ENCODE measurements at places on chromosomes 4 and X. TPM values are rescaled to one million over a fixed set of nuclear protein-coding genes. Genes with fewer than 3 reads are reported as not detected.

Gene HSD17B13
- total RNA-seq, result not detected

Gene CLGN
- 0.10 TPM for total RNA-seq

Gene ZIC3
- total RNA-seq, result not detected

Gene GPRASP3
- total RNA-seq, result 1.1 TPM

Gene PPP1R2C
- total RNA-seq, result not detected

Gene HELT
- total RNA-seq, result not detected

Gene HTN1
- total RNA-seq, result not detected

Gene HEPH
- not detected for total RNA-seq

Gene NUDT10
- total RNA-seq, result 1.2 TPM

Gene SPANXA1
- total RNA-seq, result not detected

Gene FGD1
- total RNA-seq, result 0.26 TPM

Gene ADH1C
- not detected for total RNA-seq

DNA sequence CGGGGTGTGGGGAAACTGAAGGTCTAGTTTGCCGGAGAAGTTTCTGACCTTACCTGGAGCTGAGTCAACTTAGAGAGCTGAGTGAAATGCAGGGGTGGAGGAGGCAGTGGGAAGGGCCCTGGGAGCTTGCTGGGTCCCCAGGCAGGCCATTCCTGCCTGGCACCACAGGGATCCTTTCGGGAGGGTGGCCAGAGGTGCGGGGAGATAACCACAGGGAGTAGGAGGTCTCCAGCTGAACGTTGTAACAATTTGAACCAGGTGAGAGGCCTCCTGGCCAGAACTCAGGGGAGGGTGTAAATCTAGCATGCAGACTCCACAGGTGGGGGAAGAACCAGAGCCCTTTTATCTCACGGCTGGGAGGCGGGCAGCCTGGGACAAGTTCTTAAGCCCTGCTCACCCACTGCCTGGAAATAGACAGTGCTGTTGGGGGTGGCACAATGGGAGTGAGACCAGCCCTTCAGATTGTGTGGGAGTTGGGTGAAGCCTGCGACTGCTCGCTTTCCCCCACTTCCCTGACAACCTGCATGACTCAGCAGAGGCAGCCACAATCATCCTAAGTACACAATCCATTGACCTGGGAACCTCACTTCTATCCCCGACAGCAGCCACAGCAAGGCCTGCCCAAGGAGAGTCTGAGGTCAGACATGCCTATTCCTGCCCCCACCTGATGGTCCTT is 247.4 kb downstream of the ADGRA3 start:
- no peak overlapping the region for H3K27ac ChIP-seq
- H3K27me3 ChIP-seq, result no peaks in the 10 kb centered on the region
- no peaks in the 10 kb centered on the region for H3K4me1 ChIP-seq

DNA sequence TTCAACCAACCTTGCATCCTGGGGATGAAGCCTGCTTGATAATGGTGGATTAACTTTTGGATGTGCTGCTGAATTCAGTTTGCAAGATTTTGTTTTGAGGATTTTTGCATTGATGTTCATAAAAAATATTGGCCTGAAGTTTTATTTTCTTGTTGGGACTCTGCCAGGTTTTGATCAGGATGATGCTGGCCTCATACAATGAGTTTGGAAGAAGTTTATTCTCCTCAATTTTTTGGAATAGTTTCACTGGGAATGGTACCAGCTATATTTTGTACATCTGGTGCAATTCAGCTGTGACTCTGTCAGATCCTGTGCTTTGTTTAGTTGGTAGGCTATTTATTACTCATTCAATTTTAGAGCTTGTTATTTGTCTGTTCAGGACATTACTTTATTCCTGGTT is 340.3 kb upstream of the TRAM1L1 start:
- H3K36me3 ChIP-seq, result no peaks in the 10 kb centered on the region
- DNase-seq, result no peak
- H3K27me3 ChIP-seq, result no peaks in the 10 kb centered on the region

- no peak for DNase-seq
- no peaks in the 10 kb centered on the region for H3K27me3 ChIP-seq
- no peaks in the 10 kb centered on the region for H3K36me3 ChIP-seq
- H3K27ac ChIP-seq, result no peak overlapping the region
- no peak overlapping the region for H3K4me3 ChIP-seq
Observed at GRCh38 chrX:138856881-138857604, 145.5 kb upstream of the FGF13 start.

DNA sequence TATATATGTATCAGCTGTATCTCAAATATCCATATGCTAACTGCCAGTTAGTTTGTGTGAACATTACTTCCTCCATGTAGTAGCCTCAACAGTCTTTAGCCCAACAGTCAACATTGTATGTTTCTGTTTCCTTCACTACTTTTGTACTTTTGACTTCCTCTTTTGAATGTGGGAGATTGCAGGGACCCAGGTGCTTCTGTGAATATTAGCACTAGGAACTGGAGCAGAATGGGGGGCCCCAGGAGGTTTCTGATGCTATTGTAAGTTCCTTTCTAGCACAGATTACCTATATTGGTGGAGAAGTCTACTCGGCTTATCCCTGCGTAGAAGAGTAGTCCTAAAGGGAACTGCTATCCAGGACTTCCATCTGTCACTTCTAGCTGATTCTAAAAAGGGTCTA is 2.3 kb downstream of the PLAC8 start:
- H3K27me3 ChIP-seq, result no peaks in the 10 kb centered on the region
- no peak for DNase-seq
- peaks cover 3% of the 10 kb centered on the region for H3K36me3 ChIP-seq
- H3K4me1 ChIP-seq, result peaks cover 48% of the 10 kb centered on the region
- H3K27ac ChIP-seq, result peak overlapping the region; percentile 91
- peak overlapping the region; percentile 77 for H3K4me3 ChIP-seq

DNA sequence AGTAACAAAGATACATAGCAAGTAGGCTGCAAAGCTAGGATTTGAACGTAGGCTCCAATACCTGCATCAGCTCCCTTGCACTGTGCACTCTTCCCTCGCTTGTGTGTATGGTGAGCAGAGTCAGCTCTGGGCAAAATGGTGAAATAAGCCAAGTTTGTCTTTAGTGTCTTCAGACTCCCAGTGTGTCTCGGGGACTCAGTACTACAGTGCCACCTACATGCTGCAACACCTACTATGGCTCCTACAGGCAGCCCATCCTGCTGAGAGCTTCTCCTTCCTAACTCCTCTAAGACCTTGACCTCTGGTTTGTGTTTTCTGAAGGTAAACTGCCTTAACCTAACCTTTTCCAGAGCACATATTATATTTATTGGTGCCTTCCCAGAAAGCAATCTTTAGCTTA is 42.5 kb downstream of the RTL9 start:
- no peaks in the 10 kb centered on the region for H3K4me1 ChIP-seq
- H3K36me3 ChIP-seq, result no peaks in the 10 kb centered on the region
- H3K27ac ChIP-seq, result no peak overlapping the region
- DNase-seq, result peak; percentile 14
- no peak overlapping the region for H3K4me3 ChIP-seq

- H3K36me3 ChIP-seq, result no peaks in the 10 kb centered on the region
- DNase-seq, result no peak
- H3K27me3 ChIP-seq, result no peaks in the 10 kb centered on the region
Observed at GRCh38 chr4:105936901-105937300, 41.6 kb downstream of the NPNT start.

DNA sequence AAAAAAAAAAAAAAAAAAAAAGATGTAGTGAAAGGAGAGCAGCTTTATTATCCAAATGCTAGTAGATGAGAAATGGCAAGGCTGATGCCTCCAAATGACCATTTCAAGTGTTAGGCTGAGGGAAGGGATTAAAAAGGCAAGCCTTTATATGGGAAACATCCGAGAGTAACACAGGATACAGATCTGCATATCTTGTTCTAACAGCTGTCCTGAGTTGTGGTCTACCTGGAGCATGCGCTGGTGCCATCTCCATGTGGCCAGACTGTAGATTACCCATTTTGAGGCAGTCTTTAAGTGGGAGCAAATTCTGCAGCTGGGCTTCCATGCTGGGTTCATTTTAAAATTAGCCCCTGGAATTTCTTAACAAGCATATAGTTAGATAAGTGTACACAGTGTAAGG is 26.0 kb upstream of the ELF2 start:
- H3K36me3 ChIP-seq, result no peaks in the 10 kb centered on the region
- DNase-seq, result no peak
- H3K4me1 ChIP-seq, result no peaks in the 10 kb centered on the region
- peaks cover 4% of the 10 kb centered on the region for H3K27me3 ChIP-seq

DNA sequence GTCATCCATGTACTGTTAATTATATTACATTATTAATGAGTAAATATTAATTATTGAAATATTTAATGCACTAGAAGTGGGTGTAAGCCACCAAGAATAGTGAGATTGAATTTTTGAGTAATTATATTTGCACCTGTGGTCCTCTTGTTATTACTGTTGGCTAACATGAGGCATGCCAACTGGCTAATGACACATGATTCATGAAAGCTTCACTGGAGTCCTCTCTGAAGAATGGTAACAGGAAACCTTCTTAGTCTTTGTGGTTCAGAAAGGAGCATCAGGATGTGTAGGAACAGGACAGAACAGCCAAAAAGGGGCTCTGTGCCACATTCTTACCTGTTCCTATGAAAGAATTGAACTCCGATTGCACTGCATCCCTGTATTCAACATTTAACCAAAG is 65.2 kb downstream of the SLC4A4 start:
- H3K27ac ChIP-seq, result no peak overlapping the region
- H3K4me3 ChIP-seq, result no peak overlapping the region
- no peaks in the 10 kb centered on the region for H3K36me3 ChIP-seq
- DNase-seq, result no peak

- no peaks in the 10 kb centered on the region for H3K36me3 ChIP-seq
- no peaks in the 10 kb centered on the region for H3K4me1 ChIP-seq
- no peaks in the 10 kb centered on the region for H3K27me3 ChIP-seq
- no peak for DNase-seq
- H3K27ac ChIP-seq, result no peak overlapping the region
Observed at GRCh38 chr4:125515016-125515415, 200.3 kb downstream of the FAT4 start.

DNA sequence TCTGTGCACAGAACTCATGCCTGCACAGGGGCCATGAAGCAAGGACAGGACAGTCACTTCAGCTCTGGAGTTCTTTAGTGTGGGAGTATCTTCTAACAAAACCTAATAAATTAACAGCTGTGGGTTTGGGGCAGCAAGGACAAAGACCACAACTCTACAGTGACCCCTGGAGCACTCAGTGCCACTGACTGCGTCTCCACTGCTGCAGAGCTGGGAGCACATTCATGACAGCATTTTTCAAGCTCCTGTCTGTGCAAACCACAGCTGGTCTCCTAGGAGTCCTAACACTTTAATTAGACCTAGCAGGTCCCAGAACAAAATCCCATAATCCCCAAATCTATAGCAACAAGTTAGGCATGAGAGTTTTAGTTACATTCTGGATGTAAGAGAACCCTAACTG is 76.5 kb downstream of the RTL9 start:
- no peaks in the 10 kb centered on the region for H3K36me3 ChIP-seq
- no peak overlapping the region for H3K27ac ChIP-seq
- DNase-seq, result no peak

DNA sequence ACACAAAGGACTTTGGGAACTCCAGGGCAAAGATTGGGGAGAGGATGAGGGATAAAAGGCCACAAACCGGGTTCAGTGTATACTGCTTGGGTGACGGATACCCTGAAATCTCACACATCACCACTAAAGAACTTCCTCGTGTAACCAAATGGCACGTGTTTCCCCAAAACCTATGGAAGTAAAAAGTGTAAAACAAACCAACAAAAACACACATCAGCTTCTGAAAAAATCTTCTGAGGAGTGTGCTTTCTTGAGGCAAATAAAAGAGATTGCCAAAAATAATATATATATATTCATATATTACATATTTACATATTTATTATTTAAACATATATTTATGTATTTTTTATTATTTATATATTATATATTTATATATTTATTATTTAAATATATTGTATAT is 3.9 kb downstream of the P2RY8 start:
- H3K27ac ChIP-seq, result no peak overlapping the region
- no peak overlapping the region for H3K4me3 ChIP-seq
- H3K4me1 ChIP-seq, result peaks cover 12% of the 10 kb centered on the region
- H3K36me3 ChIP-seq, result peaks cover 10% of the 10 kb centered on the region
- no peak for DNase-seq

GRCh38 chr4:33989820-33990443 is 2254.4 kb downstream of the ARAP2 start:
- H3K27me3 ChIP-seq, result no peaks in the 10 kb centered on the region
- H3K4me1 ChIP-seq, result no peaks in the 10 kb centered on the region
- H3K27ac ChIP-seq, result no peak overlapping the region
- no peaks in the 10 kb centered on the region for H3K36me3 ChIP-seq
- DNase-seq, result no peak
- H3K4me3 ChIP-seq, result no peak overlapping the region

- H3K4me1 ChIP-seq, result no peaks in the 10 kb centered on the region
- H3K27me3 ChIP-seq, result no peaks in the 10 kb centered on the region
- no peak overlapping the region for H3K4me3 ChIP-seq
- H3K27ac ChIP-seq, result no peak overlapping the region
Observed at GRCh38 chrX:69914781-69915180, 135.0 kb downstream of the AWAT2 start.

DNA sequence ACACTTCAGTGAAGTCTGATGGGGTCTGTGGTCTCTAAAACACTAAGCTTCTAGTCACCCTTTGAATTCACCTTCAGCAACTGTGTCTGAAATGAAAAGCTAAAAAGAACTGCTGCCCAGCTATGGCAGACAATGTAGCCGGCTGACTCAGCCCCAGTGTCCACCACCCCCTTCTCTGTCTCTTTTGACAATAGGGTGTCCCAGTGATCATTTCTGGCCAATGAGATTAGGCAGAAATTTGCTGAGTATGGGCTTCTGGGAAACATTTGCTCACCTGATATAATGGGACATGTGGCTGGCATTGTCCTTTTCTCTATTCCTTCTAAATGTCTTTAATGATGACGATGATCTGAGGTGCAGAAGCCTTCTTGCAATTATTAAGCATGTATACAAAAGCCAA is 20.6 kb downstream of the IGFBP7 start:
- no peak overlapping the region for H3K4me3 ChIP-seq
- no peak for DNase-seq
- peaks cover 22% of the 10 kb centered on the region for H3K27me3 ChIP-seq
- no peaks in the 10 kb centered on the region for H3K36me3 ChIP-seq
- no peak overlapping the region for H3K27ac ChIP-seq
- no peaks in the 10 kb centered on the region for H3K4me1 ChIP-seq

DNA sequence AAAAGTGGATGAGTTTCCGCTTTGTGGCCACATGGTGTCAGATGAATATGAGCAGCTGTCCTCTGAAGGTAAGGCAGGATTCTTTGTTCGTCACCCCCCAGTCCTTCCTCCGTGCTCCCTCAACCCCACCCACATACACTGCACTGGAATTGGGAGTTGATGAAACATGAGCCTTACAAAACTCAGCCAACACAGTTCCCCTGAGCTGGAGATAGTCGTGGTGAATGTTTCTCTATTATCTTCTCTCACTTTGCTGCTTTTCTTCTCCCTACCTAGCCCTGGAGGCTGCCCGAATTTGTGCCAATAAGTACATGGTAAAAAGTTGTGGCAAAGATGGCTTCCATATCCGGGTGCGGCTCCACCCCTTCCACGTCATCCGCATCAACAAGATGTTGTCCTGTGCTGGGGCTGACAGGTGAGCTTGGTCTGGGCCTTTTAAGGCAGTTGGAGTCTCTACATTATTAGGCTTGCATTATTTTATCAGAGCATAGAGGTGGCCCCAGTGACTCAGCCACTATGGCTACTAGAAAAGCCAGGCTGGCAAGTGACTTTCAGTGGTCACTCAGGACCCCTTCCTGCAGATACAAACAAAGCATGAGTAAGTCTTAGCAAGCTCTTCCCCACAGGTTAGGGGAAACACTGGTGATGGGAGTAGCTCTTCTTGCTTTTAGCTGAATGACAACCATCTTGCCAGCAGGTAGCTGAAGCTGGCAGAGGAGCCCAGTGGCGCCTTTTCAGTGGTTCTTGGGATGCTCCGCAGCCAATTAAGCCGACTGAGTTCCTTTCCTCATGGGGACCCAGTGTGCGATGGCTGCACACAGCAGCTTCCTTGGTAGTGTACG is 1.6 kb downstream of the RPL10 start:
- no peaks in the 10 kb centered on the region for H3K27me3 ChIP-seq
- peaks cover 7% of the 10 kb centered on the region for H3K4me1 ChIP-seq
- H3K27ac ChIP-seq, result peak overlapping the region; percentile 100
- peaks cover 34% of the 10 kb centered on the region for H3K36me3 ChIP-seq
- peak; percentile 58 for DNase-seq
- peak overlapping the region; percentile 91 for H3K4me3 ChIP-seq
